ENCODE measurements at places on chromosomes 3 and 15. TPM values are rescaled to one million over a fixed set of nuclear protein-coding genes. Genes with fewer than 3 reads are reported as not detected.
A peak's percentile ranks its signal among the peaks of the same experiment; 100 is the strongest.

- H3K4me3 ChIP-seq: no peak overlapping the region
- DNase-seq: no peak
- no peaks in the 10 kb centered on the region for H3K27me3 ChIP-seq
- H3K27ac ChIP-seq: no peak overlapping the region
- no peaks in the 10 kb centered on the region for H3K36me3 ChIP-seq
These were observed 79.8 kb downstream of the CNTN6 start for GRCh38 chr3:1172644-1173043.

DNA sequence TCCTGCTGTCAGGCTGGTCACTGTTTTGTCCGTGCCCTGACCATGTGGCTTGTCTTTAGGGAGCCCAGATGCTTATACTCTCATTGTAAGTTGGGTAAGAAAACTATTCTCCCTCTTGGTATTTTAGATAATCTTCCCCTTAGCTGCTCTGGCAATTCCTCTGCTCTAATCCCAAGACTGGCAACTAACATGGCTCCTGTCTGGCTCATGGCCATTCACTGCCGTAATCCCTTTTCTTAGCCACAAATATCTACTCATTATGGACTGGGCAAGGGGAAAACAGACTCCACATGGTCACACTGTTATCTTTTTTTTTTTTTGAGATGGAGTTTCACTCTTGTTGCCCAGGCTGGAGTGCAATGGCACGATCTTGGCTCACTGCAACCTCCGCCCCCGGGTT lies 38.8 kb downstream of the TYRO3 start:
- no peaks in the 10 kb centered on the region for H3K4me1 ChIP-seq
- H3K4me3 ChIP-seq: no peak overlapping the region
- no peaks in the 10 kb centered on the region for H3K27me3 ChIP-seq
- H3K36me3 ChIP-seq: no peaks in the 10 kb centered on the region

The PIGZ gene
- total RNA-seq: 17.4 TPM

- no peak overlapping the region for H3K27ac ChIP-seq
- no peaks in the 10 kb centered on the region for H3K4me1 ChIP-seq
- H3K4me3 ChIP-seq: no peak overlapping the region
- H3K27me3 ChIP-seq: no peaks in the 10 kb centered on the region
- no peak for DNase-seq
These were observed 39.6 kb upstream of the SYN2 start for GRCh38 chr3:11964553-11964952.

The TRH gene
- not detected for total RNA-seq

DNA sequence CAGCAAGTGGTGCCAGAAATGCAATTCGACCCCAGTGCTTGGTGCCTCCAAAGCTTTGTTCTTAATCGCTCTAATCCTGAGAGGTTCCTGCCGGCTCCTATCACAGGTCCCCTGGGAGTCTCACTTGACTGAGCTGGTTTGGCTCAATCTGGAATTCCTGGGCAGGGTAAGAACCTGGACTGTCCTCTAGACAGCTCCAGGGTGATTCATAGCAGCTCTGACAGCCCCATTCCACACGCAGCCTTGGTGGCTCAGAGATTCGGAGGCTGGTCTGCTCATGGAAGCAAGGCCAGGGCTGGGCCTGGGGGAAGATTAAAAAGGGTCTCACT lies 37.9 kb downstream of the MYO5C start:
- H3K4me3 ChIP-seq: no peak overlapping the region
- H3K27me3 ChIP-seq: no peaks in the 10 kb centered on the region
- no peak overlapping the region for H3K27ac ChIP-seq
- no peaks in the 10 kb centered on the region for H3K36me3 ChIP-seq

DNA sequence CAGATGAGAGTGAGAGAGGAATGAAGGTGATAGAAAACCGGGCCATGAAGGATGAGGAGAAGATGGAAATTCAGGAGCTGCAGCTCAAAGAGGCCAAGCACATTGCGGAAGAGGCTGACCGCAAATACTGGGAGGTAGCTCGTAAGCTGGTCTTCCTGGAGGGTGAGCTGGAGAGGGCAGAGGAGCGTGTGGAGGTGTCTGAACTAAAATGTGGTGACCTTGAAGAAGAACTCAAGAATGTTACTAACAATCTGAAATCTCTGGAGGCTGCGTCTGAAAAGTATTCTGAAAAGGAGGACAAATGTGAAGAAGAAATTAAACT lies 88.9 kb downstream of the EOMES start:
- H3K4me3 ChIP-seq: peak overlapping the region; percentile 90
- no peak for DNase-seq
- H3K27me3 ChIP-seq: no peaks in the 10 kb centered on the region
- peak overlapping the region; percentile 77 for H3K27ac ChIP-seq

The GNAT1 gene
- total RNA-seq: 0.54 TPM

The ALG1L2 gene
- not detected for total RNA-seq

- H3K4me3 ChIP-seq: no peak overlapping the region
- H3K27me3 ChIP-seq: no peaks in the 10 kb centered on the region
- peaks cover 21% of the 10 kb centered on the region for H3K4me1 ChIP-seq
- peak overlapping the region; percentile 71 for H3K27ac ChIP-seq
These were observed 84.3 kb downstream of the ATP1B3 start for GRCh38 chr3:141960731-141961130.

The SHISA5 gene
- 151 TPM for total RNA-seq

DNA sequence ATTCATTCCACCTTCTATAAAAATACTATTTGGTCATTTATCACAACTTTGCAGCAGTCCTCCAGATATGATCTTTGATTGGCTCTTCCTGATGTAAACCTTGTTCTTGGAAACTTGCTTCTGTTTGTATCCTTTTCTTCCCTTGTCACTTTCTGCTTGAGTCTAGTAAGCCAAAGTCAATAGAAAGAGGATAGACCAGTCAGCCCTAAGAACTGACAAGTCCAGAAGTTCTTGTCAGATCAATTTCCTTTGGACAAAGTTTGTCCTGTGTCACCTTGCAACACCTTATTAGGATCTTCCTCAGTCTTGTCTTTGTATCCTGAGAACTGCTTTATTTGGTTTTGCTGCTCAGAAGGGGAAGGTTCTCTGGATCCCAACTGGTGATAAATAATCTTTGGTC lies 87.9 kb upstream of the CCDC54 start:
- no peak overlapping the region for H3K4me3 ChIP-seq
- H3K27me3 ChIP-seq: no peaks in the 10 kb centered on the region
- no peaks in the 10 kb centered on the region for H3K36me3 ChIP-seq
- no peak for DNase-seq
- H3K4me1 ChIP-seq: no peaks in the 10 kb centered on the region

The PLA2G4E gene
- not detected for total RNA-seq

DNA sequence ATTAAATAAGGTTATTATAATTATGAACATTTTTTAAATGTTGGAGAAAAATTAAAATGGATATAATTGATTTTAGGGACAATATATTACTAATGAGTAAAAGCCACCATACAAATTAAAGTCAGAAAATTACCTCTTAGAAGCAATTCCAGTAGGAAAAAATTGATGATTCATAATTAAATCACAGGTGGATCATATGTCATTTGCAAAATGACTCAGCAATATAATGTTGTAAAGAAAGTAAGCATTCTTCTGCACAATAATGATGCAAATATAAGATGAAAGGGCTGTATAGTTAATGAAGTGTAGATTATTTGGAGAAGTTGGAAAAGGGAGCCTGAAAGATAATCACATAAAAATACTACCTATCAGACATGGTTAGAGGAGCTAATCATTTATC lies 25.8 kb downstream of the ZPLD1 start:
- H3K4me3 ChIP-seq: no peak overlapping the region
- H3K4me1 ChIP-seq: no peaks in the 10 kb centered on the region
- H3K27ac ChIP-seq: no peak overlapping the region
- H3K27me3 ChIP-seq: no peaks in the 10 kb centered on the region

- no peak overlapping the region for H3K4me3 ChIP-seq
- H3K27me3 ChIP-seq: no peaks in the 10 kb centered on the region
- H3K4me1 ChIP-seq: peaks cover 21% of the 10 kb centered on the region
- DNase-seq: no peak
- no peaks in the 10 kb centered on the region for H3K36me3 ChIP-seq
These were observed 3.9 kb upstream of the PARP14 start for GRCh38 chr3:122676759-122677158.

The SPRED1 gene
- 49.5 TPM for total RNA-seq

The ZNF445 gene
- 15.7 TPM for total RNA-seq

The SNX4 gene
- total RNA-seq: 26.4 TPM

The MKRN3 gene
- 6.8 TPM for total RNA-seq

The CXCR6 gene
- 4.9 TPM for total RNA-seq

DNA sequence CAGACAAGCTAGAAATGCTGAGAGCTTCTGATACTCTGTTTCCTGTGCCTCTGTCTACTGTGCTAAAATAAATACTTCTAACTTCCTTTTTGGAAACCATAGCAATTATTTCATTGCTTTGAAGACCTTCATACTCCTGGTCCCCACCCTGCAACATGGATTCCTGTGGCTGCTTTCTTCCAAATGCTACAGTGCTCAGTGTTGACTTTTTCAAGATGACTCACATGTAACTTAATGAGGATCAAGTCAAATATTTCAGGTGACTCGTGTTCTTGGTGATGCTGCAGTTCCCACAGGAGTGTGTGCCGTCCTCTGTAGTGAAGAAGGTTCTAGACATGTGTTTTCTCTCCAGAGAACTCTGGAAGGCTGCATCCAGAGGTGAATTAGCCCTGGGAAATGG lies 288.6 kb downstream of the CLSTN2 start:
- no peaks in the 10 kb centered on the region for H3K4me1 ChIP-seq
- H3K4me3 ChIP-seq: no peak overlapping the region
- no peak overlapping the region for H3K27ac ChIP-seq
- no peak for DNase-seq
- no peaks in the 10 kb centered on the region for H3K27me3 ChIP-seq

DNA sequence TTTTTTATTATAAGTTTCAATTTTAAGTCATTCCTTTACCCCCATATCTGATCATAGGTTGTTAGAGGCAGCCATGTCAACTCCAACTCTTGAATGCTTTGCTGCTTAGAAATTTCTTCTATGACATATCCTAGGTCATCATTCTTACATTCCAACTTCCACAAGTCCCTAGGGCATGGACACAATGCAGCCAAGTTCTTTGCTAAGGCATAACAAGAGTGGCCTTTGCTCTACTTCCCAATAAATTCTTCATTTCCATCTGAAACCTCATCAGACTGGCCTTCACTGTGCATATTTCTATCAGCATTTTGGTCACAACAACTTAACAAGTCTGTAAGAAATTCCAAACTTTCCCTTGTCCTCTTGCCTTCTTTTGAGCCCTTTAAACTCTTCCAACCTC lies 28.5 kb downstream of the TRIM42 start:
- H3K36me3 ChIP-seq: no peaks in the 10 kb centered on the region
- no peaks in the 10 kb centered on the region for H3K27me3 ChIP-seq
- H3K27ac ChIP-seq: no peak overlapping the region
- no peak for DNase-seq
- peaks cover 15% of the 10 kb centered on the region for H3K4me1 ChIP-seq
- no peak overlapping the region for H3K4me3 ChIP-seq

The RPL39L gene
- 20.0 TPM for total RNA-seq

GRCh38 chr15:68774120-68774519 lies 46.6 kb downstream of the ANP32A start:
- H3K36me3 ChIP-seq: peaks cover 3% of the 10 kb centered on the region
- no peaks in the 10 kb centered on the region for H3K27me3 ChIP-seq
- no peak overlapping the region for H3K4me3 ChIP-seq
- DNase-seq: no peak
- H3K4me1 ChIP-seq: peaks cover 10% of the 10 kb centered on the region

GRCh38 chr3:183980403-183980802 lies 37.3 kb downstream of the ABCC5 start:
- no peak overlapping the region for H3K27ac ChIP-seq
- no peaks in the 10 kb centered on the region for H3K4me1 ChIP-seq
- H3K36me3 ChIP-seq: peaks cover 20% of the 10 kb centered on the region
- no peaks in the 10 kb centered on the region for H3K27me3 ChIP-seq
- H3K4me3 ChIP-seq: no peak overlapping the region

Measured in thoracic aorta (tissue), 2 donors.